Endodermal cell (in vitro differentiated cells): ENCODE measurements at places on chromosomes 11 and 22. TPM values are rescaled to one million over a fixed set of nuclear protein-coding genes. Genes with fewer than 3 reads are reported as not detected.

- no peak for DNase-seq
Observed at GRCh38 chr11:74070723-74071492, 62.0 kb upstream of the UCP3 start.

GRCh38 chr11:99592266-99592665 is 571.5 kb downstream of the CNTN5 start:
- no peak for DNase-seq

DNA sequence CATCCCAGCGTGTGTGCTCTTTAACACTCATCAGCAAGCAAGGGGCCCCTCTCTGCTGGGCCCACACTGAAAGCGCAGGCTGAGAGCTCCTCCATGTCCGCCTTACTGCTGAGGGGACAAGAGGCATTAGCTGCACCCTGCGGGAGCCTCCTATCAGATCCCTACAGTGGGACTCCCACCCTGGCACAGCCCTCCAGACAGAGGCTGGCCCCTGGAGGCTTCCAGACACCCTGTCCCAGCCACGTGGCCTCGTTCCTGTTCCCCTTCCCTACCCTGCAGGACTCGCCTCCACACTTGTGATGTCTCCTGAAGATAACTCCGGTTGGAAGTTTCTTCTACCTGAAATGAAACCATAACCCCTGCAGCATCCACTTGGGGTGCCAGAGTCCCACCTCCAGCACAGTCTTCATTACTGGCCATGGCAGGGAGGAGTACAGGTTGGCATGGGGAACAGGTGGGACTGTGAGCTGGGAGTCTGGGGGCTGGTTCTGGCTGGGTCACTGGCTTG is 5.0 kb upstream of the SH3BP1 start:
- DNase-seq, result no peak

Gene APOA1
- 74.2 and 91.8 TPM in 2 replicates for total RNA-seq

Gene GLYATL1B
- total RNA-seq, result not detected in 2 replicates
